GM20000 (cell line): ENCODE measurements at places on chromosomes 2 and 18.

DNA sequence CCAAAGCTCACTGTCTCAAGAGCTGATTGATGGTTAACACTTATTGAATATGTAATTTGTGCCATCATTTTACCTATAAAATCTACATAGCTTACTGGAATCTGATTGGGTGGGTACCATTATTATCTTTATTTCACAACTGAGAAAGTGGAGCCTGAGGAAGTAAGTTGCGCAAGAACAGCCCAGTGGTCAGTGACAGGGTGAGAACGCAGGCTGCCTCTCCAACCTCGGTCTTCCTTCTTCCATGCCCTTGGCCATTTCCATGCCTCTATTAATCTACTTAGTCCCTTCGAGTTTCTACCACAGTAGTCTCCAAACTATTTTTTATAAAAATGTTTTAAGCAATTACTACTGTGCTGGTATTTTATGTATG is 390.9 kb upstream of the VWC2L start:
- no peak for DNase-seq

GRCh38 chr2:1886405-1886992 is 142.2 kb upstream of the PXDN start:
- peak; percentile 67 for DNase-seq

DNA sequence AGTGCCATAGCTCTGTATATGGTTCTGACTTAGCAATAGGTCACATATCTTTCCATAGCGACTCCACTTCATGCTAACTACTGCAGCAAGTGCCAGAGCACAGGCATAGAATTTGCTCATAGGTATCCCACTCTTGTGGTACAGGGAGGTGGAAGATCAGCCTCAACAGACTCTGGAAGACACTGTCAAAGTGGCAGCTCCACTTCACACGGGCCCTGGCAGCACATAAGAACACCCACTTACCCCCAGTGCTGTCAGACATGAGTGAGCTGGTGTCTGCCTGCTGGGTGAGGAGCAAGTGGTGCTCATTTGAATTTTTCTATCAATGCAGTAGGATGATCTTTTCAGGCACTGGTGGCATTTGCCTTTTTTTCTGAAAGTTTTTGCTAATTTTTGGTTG is 48.6 kb downstream of the BCL2L11 start:
- no peak for DNase-seq

DNA sequence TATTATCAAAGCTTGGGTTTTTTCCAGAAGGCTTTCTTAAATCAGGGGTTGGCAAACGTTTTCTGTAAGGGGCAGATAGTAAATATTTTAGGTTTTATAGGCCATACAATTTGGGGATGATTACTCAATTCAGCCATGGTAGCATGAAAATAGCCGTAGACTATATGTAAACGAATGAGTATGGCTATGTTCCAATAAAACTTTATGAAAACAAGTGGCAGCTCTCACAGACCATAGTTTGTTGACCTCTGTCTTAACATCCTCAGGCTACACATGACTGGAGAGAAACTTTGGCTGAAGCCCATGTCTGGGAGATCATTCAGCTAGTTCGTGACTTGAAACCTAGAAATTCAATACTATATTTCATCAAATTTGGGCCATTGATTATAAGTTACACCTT is 30.2 kb downstream of the UGP2 start:
- no peak for DNase-seq

GRCh38 chr2:229857634-229858033 is 64.2 kb downstream of the TRIP12 start:
- DNase-seq = no peak

- no peak for DNase-seq
These were observed 445.1 kb upstream of the TRIB2 start for GRCh38 chr2:12271589-12271984.

DNA sequence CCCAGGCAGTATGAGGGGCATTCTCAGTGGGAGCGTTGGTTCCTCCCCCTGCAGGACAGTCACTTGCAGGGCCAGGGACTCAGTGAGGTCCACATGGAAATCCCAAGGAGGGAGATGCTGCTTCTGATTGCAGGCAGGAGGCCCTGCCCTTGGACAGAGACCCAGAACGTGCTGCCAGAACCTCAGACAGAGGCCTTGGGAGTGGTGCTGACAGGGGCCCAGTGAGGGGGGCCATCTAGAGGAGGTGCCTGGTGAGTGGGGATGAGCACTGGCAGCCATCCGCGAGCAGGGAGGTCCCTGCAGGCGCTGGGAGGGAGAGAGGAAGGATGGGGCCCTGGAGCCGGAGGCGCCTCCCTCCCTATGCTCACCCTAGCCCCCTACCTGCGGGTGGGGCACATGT is 133.1 kb downstream of the DYSF start:
- DNase-seq = no peak

DNA sequence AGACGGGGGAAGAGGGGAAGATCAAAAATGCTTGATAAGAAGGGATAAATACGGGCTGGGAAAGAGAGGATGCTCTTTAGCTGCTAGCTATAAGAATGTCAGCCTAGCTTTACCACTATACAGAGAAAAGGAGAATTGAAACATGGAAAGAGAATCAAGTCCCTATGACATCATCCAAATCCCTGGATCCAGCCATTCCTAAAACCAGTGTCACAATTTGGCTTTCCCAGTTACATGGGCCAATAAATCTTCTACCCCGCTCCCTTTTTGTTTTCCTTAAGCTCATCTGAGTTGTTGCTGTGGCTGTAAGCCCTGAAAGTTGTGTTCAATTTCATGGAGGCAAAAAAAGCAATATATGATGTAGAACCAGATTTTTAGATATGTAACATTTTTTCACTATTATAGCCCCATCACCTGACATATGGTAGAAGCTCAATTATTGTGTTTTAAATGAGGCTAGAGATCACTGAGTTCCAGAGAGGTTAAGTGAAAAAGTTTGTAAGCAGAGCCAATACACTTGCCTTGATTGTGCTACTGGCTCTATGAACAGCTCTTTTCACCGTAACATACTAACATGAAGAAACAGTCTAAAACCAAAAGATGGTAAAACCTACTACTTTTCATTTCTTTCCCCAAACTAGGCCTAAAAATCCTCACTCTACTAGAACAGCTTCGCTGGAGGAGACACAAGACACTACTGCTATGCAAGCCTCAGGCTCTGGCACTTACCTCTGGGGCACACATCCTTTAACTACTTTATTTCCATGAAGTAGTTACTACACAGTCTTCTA is 4.3 kb downstream of the HNRNPLL start:
- DNase-seq = no peak

DNA sequence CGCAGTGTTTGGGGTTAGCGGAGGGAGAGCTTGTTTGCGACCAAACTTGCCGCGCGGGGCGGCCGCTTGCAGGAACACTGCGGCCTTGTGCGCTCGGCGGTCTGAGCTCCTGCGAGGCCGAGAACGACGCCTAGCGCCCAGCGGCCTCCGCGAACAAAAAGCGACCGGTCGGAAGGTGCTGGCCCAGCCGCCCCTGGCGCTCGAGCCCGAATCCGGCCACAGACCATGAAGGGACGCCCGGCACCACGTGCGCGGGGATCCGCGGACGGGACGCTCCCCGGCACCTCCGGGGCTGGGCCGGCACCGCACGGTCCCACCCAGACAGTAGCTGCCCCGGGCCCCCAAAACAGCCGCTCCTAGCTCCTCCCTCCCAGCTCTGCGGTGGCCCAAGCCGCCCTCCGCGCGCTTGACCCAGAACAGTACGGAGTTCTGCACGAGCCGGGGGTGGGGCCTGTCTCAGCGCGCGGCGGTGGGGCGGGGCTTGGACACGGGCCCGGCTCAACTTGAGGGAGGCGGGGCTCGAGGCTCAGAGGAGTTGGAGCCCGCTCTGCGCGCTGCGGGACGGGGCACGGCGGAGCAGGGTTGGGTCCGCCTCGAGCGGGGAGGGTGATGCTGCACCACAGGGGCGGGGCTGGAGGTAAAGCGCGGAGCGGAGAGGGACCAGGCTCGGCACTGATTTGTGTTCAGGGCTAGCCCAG is 664 bp upstream of the IMPA2 start:
- DNase-seq = peak; percentile 99
